ENCODE measurements at places on chromosomes 3 and 15.
A peak's percentile ranks its signal among the peaks of the same experiment; 100 is the strongest.

GRCh38 chr3:193124861-193125260 is 116.2 kb upstream of the PLAAT1 start:
- no peak for DNase-seq

DNA sequence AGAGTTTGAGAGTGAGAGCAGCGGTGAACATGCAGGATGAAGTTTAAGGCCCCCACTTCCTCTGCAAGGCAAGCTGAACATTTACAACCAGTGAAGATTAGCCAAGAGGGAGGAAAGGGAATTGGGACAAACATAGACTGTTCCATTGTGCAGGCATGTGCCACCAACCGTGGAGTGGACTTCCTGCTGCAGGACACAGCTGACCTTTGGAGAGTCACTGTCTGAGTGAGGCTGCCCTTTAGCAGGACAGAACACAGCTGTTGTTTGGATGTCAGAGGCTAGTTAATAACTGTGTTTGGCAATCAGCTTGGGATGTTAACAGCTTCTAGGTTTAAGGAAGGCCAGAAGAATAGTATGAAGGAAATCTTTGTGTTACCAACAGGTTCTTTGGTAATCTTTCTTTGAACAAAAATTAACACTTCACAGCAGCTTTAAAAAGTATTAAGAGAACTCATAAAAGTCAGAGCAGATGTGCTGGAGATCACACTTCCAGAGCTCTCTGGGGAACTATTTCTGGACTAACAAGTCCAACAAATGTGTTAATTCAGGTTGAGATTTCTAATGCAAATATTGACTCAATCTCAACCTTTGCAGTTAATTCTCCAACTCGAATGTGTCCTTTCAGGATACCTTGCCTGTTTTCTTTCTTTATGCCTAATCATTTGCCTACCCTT is 31.4 kb downstream of the CTDSPL start:
- no peak for DNase-seq

DNA sequence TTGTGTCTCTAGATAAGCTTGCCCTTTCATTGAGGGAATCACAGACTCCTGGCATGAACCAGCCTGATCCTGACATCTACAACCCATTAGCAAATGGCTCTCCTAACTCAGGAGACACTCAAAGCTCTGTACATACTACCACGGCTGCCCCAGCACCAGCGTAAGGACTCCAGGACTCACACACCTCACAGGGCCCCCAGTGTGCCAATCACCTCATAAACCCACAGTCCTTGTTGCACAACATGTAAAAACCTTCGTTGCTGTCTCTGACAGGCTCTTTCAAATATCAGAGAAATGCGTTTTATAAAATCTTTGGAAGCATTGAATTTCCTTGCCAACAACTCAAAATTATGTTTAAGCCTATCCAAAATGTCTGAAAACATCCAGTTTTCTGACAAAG is 7.3 kb downstream of the FYCO1 start:
- DNase-seq: no peak

DNA sequence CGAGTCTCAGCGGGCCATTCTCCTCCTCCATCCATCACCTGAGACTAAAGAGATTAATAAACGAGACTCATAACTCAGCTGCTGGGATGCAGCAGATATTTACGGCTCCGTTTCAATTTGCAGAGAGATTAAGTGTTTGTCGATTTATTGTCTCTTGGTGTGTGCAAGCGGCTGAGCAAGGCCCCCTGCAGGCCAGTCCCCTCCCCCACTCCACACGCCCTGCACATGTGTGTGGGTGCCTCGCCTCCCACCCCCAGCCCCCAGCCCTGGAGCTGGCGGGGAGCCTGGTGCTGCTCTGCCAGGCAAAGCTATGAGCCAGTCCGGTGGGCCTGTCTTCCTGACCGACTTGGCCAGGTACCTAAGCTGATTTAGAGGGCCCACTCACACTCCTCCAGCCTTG is 63.0 kb downstream of the CYP11A1 start:
- DNase-seq: no peak

- no peak for DNase-seq
Measured at GRCh38 chr3:61646360-61646759, 85.0 kb downstream of the PTPRG start.

DNA sequence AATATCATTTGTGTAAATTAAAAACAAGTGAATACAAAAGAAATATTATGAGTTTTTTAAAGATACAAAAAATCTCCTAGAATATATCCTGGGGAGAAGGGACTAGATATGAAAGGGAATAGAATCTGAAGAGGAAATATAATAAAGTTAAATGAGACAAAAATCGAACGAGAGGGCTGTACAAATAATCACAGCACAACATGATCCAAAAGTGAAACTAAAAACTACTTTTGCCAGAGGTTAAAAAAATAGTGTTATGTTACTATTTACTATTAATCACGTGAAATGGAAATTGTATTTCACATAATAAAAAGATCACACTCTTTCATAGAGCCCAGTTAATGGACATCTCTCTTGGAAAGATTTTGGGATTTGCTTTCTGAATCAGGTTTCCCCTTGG is 28.6 kb downstream of the CGGBP1 start:
- no peak for DNase-seq

- DNase-seq: no peak
Measured at GRCh38 chr15:33328106-33328505, 17.3 kb downstream of the RYR3 start.

- DNase-seq: no peak
Measured at GRCh38 chr3:42314411-42314810, 48.4 kb upstream of the CCK start.

GRCh38 chr3:160921020-160921635 is 165.1 kb downstream of the PPM1L start:
- no peak for DNase-seq

DNA sequence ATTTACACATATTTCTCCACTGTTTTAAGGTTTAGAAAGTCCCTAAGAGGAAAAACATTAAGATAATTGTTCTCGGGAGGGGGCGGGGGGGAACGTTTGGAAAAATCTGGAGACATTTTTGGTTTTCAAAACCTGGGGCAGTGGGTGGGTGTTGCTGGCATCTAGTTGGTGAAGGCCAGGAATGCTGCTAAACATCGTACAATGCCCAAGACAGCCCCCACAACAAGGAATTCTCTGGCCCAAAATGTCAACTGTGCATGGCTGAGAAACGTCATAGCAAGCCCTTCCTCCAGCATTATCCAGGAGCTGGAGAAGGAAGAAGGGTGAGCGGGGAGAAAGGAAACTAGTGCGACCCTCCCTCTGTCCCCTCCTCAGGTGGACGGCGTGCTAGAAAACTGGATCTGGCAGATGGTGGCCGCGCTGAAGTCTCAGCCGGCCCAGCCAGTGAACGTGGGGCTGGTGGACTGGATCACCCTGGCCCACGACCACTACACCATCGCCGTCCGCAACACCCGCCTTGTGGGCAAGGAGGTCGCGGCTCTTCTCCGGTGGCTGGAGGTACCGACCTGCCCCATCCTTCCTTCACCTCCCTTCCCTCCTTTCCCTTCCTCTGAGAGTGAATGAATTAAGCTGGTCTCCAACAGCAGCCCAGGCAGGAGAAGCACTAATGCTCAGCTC is 109.8 kb downstream of the LIPC start:
- no peak for DNase-seq

DNA sequence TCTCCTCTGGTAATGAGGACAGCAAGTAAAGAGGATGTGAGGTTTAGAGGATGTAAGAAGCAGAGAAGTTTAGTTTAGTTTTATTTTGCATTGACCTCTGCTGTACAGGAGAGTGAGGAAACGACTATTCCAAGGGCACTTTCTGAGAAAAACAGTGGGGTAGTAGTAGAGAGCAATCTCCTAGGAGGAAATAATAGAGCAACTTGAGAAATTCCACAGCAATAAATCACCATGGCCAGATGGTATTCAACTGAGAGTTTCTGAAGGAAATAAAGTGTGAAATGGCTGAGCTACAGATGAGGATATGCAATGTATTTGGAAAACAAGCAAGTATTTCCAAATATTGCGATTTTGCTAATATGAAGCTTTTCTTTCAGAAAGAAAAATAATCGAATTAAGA is 118.9 kb downstream of the DPH6 start:
- no peak for DNase-seq

DNA sequence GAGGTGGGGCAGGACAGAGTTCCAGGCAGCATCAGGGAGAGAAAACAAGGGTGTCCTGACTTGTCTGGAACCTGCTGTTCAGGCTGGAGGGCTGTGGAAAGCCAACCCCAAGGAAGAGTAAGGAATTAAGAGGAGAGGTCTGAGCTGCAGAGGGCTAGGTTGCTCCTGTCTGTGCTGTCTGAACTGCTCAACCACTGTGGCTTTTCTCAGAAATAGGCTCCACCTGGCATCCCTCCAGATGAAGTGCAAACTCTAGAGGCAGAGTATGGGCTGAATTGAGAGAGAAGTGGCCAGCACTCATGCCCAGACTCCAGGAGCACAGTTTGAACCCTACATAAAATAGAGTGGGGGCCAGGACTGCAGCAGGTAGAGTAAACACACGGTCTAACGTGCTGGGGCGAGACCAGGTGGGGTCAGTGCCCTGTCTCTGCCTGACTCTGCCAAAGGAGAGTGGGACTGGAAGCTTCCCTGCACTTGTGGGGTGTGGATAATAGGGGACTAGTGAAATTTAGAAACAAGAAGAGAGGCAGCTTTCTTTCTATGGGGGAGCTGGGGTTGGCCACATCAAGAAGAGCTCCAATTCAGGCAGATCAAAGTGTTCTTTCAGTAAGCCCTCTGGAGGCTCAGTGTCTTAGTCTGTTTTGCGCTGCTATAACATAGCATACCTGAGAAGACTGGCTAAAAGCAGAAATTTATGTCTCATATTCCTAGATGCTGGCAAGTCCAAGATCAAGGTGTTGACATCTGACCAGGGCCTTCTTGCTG is 28.0 kb upstream of the MNS1 start:
- DNase-seq: no peak

DNA sequence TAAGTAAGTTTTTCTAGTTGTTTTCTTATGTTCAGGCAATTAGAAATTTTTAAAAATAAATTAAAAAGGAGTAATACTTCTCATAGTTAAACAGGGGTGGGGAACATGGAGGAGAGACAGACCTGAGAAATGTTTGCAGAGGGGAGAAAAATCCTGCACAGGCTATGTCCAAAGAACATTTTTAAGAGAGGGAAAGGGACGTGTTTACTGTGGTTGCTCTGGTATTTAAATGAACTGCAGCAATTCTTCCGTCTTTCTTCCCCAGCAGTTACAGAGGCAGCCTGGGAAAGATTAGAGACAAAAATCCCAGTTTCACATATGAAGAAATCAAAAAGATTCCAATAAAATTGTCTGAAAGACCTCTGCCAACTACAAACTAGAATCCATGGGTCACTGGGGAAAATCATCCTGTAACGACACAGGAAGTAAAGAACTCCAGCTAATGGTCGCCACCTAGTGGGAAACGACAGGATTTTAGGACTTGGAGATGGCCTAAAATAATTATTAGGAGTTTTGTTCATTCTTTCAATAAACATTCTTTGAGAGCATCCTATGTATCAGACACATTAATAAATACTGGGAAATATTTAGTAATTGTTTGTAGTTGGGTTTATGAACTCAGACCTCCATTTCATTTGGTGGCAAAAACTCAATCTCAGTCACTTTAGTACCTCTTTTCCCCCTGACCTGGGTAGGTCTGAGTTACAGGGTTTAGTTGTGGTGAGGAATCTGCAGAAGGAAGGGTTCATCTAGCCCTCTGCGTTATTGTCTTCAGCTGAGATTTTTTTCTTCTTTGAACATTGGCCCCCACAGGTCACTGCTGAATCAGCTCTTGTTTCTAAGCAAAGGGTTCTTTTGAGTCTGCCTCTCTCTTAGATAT is 69.9 kb upstream of the GOLIM4 start:
- DNase-seq: peak; percentile 16

- DNase-seq: no peak
Measured at GRCh38 chr3:195892105-195893043, 16.0 kb downstream of the TNK2 start.

GRCh38 chr3:135869439-135870105 is 96.0 kb upstream of the PPP2R3A start:
- DNase-seq: no peak

DNA sequence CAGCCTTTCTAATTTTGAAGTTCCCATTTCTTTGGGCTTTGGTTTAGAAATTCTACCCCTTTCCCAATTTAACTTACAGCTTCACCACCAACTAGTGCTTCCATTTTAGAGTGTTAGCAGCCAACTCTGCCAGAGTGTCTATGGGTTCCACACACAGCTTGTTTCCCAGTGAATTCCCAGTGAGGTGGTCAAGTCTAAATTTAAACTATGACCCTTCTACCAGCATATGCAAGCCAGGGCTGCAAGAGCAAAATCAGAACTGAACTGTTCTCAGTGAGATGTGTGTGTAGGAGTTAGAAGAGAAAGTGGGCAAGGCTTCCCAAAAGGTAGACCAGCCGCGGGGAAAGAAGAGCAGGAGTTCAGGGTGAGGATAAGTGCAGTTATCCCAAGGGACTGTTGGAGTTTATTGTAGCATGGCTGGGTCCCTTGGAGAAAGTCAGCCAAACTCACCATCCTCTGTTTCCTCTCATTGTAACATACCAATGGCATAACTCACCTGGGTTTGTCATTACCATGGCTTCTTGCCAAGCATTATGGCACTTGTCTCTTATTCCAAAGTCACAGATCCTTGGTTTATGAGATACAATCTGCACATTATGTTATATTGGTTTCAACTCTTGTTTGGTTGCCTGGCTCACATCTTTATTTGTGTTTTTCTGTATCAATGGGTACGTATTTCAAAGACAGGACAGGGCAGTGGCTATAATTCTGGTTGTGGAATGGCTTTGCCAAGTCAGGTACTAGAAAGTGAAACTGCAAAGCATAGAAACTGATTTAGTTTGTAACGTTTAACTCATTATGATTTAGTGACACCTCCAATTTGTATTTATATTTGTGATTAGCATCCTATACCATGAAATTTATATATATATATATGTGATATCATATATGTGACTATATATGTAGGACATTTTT is 130.2 kb upstream of the UMPS start:
- no peak for DNase-seq

DNA sequence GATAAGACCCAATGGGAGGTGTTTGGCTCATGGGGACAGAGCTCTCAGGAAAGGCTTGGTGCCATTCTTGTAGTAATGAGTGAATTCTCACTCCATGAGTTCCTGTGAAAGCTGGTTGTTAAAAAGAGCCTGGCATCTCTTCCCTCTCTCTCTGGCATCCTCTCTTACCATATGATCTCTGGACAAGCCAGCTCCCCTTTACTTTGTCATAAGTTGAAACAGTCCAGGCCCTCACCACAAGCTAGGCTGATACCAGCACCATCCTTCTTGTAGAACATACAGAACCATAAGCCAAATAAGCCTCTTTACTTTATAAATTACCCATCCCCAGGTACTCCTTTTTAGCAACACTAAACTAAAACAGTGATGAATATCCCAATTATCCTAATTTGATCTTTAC is 166.9 kb upstream of the TMC3 start:
- no peak for DNase-seq

DNA sequence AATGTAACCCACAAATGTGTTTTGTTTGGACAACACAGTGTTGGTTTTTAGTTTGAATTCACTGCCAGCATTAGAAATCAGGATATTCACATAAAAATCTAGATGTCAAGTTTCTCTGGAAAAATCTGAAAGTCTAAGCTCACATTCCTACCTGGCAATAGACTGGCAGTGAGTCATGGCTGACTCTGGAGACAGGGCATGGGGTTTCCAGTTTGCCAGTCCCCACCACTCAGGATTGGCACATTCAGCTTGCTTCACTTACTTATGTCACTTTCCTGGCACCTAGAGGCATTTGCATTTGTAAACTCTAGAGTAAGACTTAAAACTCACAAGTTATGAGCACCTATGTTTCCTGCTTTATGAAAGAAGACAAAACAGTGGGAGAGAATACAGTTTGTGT is 19.1 kb upstream of the SEC61A1 start:
- DNase-seq: no peak

Measured in NCI-H187 (cell line).